ENCODE measurements at places on chromosomes 6 and 20.

DNA sequence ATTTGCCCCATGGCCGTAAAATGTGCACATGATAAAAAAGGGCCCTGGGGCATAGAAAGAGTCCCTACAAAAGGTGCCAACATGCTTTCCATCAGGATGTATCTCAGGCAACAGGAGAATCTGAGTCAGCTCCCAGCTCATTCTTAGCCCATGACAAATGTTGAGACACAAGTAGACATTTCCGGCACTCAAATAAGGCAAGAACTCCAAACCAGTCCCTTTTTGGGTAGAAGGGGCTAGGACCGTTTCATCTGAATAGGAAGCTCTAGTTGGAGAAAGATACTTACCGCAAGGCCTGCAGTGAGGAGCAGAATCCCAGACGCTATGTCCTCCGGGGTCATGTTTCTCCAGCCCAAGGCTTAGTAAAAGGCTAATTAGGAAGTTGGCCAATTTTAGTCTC, 261.0 kb upstream of the RIN2 start:
- DNase-seq, result no peak

- no peak for DNase-seq
Measured at GRCh38 chr6:4560221-4561077, 215.8 kb upstream of the CDYL start.

DNA sequence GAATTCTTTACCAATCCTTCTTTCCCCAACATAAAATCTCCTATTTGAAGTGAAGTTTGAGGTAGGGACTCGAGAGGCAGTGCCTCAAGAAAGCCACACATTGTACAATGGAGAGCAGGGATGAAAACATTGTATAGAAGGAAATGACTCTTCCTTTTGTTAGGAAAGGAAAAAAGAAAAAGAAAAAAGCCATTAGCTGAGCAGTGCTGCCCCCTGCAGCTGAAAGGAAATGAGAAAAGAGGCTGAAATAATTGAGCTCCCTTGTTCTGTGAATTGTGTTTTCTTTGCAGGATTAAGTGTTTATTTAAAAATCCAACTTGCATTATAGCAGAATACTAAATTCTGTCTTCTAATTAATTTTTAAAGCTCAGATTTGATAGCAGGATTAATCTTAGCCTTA, 162.9 kb upstream of the SASH1 start:
- peak; percentile 6 for DNase-seq

- no peak for DNase-seq
Measured at GRCh38 chr20:9179867-9180266, 111.0 kb downstream of the PLCB4 start.

DNA sequence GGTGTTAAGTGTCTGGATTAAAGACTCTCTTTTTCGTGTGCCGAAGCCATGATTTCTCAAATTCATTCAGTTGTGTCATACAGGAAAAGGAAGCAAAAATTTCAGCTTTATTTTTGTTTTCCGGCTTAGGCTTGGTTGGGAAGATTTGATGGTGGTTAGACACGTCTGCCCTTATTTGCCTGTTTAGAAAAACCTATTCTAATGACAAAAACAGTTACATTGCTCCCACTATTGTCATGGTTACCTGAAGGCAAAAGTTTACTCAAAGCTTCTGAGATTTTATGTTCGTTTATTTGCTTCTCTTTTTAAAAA, 982 bp downstream of the DNAJC5 start:
- no peak for DNase-seq

Data from occipital lobe (tissue), 3 donors.